CD4-positive, alpha-beta T cell treated with Interleukin-6 at 100 ng/mL for 8 hours (primary cell): ENCODE measurements at places on chromosomes 12 and 14.
A peak's percentile ranks its signal among the peaks of the same experiment; 100 is the strongest.

DNA sequence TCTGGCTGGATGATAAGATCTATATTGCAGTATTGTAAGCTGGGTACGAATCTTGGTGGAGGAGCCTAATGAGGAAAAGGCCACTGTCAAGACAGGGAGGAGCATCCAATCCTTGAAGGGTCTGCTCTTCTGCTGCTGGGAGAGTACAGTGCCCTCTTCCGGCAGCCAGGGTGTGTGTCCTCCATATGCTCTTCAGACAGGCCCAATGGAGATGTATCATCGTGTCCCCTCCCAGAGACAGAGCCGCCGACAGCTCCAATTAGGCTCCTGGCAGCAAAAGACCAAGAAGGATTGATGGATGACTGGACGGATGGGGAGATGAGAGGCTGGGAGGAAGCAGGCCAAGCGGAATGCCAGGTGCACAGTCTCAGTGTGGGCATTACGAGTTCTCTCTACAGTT is 51.6 kb upstream of the PIWIL1 start:
- no peak for DNase-seq

DNA sequence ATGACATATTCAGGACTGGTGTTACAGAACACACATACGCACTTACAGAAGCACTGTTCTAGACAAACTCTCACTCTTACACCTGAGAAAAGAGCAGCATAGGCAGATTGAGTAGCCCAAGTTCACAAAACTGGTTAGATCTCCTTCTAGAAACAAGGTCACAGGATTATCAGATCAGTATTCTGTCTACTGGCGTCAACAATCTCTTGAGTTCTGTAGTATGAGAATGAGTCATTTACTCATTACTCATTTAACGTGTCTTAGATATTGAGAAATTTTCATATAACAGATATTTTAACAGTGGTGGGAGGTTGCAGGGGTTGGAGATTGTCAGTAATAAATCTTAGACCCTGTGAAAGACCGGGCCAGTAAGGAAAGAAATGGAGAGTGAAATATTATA is 2.8 kb upstream of the TSPAN8 start:
- no peak for DNase-seq

DNA sequence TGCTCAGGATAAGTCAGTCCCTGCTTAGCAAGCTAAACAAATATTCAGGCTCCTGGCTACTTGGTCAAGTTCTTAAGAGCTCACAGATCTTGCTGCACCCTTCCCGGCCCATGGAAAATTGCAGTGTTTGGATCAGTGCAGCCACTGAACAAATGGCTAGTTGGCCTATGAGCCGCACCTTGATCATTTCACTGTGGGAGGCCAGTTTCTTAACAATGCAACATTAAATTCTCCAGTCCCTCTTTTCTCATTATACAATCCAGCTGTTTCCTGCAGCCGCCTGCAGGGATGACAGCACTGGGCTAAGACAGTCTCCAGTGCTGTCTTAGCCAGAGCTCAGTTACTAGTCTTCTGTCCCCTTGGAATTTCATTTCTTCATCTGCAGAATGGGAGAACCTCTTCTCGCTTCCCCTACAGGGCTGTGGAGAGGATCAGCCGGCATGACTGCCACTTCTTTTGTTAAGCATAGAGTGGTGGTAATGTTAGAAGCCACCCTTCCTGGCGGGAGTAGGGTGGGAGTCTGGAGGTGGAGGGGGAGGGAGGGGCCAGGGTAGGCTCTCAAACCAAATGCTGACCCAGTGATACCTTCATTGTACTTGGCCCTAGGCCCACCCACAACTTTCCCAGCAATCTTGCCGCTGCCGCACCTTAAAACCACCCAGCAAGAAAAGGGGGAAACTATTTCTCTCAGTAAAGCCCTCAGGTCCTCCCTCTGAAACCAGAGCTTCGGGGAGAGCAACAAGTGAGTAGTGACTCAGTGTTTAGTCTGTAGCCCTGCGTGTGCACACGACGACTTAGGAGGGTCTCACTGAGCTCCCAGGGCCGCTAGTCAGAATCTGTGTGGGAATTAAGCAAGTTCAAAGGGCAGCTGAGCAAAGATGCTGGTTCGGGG is 145.7 kb downstream of the NUAK1 start:
- no peak for DNase-seq

- DNase-seq = no peak
Observed at GRCh38 chr14:104582005-104582404, 2.4 kb downstream of the C14orf180 start.

GRCh38 chr12:25761356-25761755 is 197.1 kb upstream of the RASSF8 start:
- no peak for DNase-seq

GRCh38 chr12:122042910-122043309 is 21.2 kb downstream of the BCL7A start:
- DNase-seq = no peak

DNA sequence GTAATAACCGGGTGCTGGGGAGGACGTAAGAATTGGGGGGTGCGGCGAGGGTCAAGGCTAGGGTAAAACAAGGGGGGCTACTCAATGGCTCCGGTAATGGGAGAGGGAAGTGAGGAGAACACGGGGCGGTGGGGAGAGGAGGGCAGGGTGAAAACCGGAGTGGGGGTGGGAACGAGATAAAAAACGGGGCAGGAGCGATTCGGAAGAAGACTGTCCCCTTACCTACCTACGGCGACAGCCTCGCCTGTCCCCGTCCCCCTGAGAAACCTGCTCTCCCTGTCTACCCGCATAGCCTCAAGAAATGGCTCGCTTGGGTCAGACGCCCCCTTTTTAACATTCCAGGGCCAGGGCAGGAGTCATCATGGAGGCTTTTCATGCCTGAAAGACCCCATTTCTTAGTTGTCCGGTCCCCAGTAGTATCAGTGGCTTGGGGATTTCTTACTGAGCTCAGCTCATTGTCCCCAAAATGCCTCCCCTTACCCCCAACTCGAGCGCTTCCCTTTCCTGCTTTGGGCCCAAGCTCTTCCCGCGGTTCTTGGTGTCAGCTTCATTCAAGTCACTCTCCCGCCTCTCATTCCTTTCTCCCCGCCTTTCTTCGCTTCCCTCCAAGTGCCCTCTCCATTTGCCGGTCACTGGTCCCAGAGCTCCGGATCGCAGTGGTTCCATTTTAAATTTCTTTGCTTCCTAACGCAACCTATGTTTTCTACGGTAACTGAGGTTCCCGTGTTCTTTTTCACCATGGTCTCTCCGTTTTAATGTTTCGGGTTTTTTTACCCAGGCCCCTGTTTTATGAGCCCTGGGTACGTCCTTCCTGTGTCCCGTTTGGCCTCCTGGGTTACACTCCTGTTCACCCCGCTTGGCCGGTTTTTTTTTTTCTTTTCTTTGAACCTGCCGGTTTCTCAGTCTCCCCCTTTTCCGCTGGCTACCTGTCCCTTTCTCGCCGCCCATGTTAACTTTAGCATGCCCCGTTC is 1.2 kb upstream of the WSB2 start:
- DNase-seq = no peak

- DNase-seq = peak; percentile 66
Observed at GRCh38 chr14:99189201-99189801, 82.7 kb downstream of the BCL11B start.

GRCh38 chr14:59359431-59360124 is 105.6 kb downstream of the GPR135 start:
- no peak for DNase-seq

DNA sequence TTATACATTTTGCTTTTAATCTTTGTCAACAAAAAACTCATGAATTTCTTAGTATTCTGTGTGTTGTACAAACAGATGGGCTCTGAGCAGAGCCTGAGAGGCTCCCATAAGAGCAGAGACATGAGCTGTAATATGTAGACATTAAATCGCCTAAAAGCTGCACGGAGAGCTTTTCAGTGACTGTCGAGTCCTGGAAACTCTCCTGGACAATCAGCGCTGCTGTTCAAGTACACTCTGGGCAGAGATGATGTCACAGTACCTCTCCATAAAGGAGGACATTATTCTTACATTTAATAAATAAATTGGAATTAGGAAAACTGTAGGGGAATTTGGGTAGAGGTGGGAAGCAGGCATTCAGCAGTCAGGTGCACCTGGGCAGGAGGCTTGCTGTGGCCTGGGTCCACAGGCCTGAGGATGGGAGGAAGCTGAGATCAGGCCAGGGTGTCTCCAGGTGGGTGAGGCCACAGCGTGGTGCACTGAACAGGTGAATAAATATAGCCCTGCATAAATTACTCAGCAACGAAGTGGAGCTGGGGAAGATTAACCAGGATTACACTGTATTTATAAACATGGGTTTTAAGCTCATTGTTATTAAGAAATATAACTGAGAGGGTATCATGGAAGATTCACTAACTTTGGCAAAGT is 13.3 kb upstream of the TCL1A start:
- DNase-seq = no peak

- no peak for DNase-seq
Observed at GRCh38 chr12:50402264-50403000, 1.7 kb downstream of the LARP4 start.

- DNase-seq = no peak
Observed at GRCh38 chr14:57487771-57488170, 5.9 kb downstream of the CCDC198 start.

DNA sequence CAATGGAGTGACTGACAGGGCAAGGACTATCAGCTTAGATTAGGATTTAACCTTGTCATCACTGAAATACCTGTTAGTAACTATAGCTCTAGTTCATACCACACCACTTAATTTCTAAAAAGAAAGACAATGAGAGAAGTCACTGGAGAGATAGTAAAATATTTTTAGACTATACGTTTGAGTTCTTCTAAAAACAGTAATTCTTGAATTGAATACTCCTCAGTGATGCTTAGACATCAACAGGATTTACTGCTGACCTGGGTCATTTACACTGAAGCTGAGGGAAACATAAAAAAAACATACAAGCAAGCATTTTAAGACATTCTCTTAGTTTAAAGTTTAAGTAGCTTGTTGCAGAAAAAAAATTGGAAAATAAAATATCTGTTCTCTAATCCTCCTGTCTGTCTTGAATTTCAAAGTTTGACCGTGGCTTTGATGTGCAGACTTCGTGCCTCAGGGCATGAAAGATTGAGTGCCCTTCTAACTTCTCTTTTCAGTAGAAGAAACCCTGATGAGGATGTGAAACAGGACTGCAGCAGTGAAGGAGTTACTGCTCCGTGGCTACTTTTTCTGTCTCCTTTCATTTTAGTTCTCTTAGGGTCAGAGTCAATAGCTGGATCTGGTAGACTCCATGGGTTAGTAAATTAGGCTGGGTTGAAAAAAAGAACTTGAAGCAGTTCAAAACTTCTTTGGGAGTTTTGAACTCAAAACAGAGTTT is 172.2 kb downstream of the PTPRO start:
- no peak for DNase-seq

GRCh38 chr12:130433834-130434233 is 96.1 kb downstream of the PIWIL1 start:
- no peak for DNase-seq

DNA sequence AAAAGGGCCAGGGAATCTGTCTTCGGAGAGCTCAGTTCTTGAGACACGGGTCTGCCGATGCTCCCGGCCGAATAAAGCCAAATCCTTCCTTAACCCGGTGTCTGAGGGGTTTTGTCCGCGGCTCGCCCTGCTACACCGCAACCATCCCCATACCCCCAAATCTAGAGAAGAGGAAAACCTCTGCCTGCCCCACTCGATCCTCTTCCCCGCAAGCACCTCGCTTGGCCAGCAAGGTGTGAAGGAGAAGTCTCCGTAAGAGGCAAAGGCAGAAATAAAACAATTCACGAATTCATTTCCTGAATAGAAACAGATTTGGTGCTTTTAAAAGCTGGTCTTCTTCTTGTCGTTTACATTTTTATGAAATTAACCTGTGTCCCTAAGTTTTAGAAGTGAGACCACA is 67.3 kb upstream of the GALNT9 start:
- DNase-seq = no peak

DNA sequence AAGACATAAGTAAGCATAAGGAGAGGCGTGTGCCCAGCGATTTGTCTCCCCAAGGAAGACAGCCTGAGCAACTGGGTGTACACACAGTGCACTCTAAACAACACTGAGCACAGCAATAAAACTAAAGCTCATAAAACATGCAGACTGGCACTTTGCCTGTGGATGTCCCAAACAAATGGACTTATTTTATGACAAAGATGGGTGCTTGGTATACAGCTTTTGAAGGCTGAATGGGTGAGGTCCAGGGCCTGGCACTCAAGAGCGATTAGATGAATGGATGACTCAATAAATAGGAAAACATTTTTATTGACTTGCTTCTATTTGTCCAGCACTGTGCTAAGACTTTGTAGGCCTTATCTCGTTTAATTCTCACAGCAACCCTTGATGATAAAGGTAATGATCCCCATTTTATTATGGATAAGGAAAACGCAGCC is 28.5 kb downstream of the LGMN start:
- no peak for DNase-seq

DNA sequence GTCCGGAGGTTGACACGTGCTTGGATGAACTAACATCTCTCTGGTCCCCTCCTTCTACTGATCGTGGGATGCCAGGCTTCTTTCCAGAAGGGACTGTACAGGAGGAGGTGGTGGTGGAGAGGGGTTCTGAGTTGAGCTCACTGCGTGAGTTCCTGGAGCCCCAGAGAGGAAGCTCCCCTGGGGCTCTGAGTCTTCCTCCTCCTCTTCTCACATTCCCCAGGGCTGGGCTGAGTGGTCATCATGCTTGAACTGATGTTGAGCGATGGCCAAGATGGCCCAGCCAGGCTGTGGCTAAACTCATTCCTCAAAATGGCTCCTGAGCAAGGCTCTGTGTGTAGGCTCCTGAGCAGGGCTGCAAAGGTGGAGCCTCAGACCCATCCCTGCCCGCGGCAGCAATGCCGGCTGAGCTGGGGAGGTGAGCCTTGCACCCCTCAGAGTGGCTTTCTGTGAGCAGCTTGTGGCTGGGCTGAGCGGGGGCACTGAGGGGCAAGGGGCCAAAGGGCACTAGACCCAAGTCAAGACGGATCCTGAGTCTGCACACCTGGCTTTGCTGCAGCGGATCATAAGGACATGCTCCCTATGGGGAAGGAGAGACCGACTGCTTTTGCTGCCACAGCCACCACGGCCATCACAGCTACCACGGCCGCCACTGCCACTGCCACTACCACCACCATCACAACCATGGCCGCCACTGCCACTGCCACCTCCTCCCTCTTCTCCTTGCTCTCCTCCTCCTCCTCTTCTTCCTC is 35.4 kb downstream of the MEG3 start:
- DNase-seq = no peak

GRCh38 chr12:132623072-132623869 is 4.7 kb downstream of the P2RX2 start:
- DNase-seq = no peak

- peak; percentile 15 for DNase-seq
Observed at GRCh38 chr12:124044809-124045321, 71.8 kb downstream of the ZNF664 start.

- no peak for DNase-seq
Observed at GRCh38 chr12:50333441-50333840, 50.1 kb upstream of the LIMA1 start.

GRCh38 chr14:77158882-77159255 is 17.3 kb upstream of the ZDHHC22 start:
- DNase-seq = no peak

GRCh38 chr12:1559676-1560091 is 34.7 kb downstream of the FBXL14 start:
- DNase-seq = no peak

- DNase-seq = no peak
Observed at GRCh38 chr14:22266683-22267082, 322.3 kb downstream of the DAD1 start.

GRCh38 chr12:84604551-84604950 is 308.0 kb downstream of the SLC6A15 start:
- no peak for DNase-seq

GRCh38 chr12:31588976-31589375 is 2.0 kb downstream of the DENND5B start:
- no peak for DNase-seq

- DNase-seq = no peak
Observed at GRCh38 chr12:1794440-1795090, 25.8 kb upstream of the LRTM2 start.

- DNase-seq = no peak
Observed at GRCh38 chr14:101175731-101176534, 272.4 kb upstream of the RTL1 start.
